ENCODE measurements at places on chromosomes 7 and 10. TPM values are rescaled to one million over a fixed set of nuclear protein-coding genes. Genes with fewer than 3 reads are reported as not detected.

- H3K36me3 ChIP-seq, result peaks cover 75% of the 10 kb centered on the region
- no peaks in the 10 kb centered on the region for H3K4me1 ChIP-seq
- H3K27me3 ChIP-seq, result no peaks in the 10 kb centered on the region
Observed at GRCh38 chr7:257647-257992, 32.4 kb upstream of the FOXL3 start.

- DNase-seq, result no peak
- H3K4me1 ChIP-seq, result peaks cover 20% of the 10 kb centered on the region
- no peak overlapping the region for H3K4me3 ChIP-seq
- no peak overlapping the region for H3K27ac ChIP-seq
- H3K27me3 ChIP-seq, result no peaks in the 10 kb centered on the region
- H3K36me3 ChIP-seq, result peaks cover 28% of the 10 kb centered on the region
Observed at GRCh38 chr7:1024331-1024841, 20.0 kb upstream of the GPR146 start.

- H3K4me3 ChIP-seq, result no peak overlapping the region
- H3K4me1 ChIP-seq, result no peaks in the 10 kb centered on the region
- no peaks in the 10 kb centered on the region for H3K27me3 ChIP-seq
Observed at GRCh38 chr10:99852481-99853213, 70.2 kb downstream of the ABCC2 start.

Gene NPC1L1
- total RNA-seq, result not detected

DNA sequence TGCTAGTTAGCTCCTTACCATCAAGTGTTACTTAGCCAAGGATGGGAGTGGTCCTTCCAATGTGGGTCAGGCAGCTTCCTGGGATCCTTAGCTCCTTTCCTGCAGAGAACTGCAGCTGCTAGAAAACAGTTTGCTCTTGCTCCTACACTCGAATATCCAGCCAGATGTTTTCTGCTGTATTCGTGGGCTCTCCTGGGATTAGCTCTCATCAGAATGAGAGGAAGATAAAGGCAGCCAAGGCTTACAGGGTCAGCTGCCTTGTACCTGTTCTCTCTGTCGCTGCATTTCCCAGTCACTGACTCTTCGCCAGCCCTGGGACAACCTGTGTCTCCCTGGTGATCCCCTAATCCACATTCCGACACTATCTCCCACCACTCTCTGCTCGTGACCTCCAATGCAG, 29.0 kb downstream of the NEUROD6 start:
- H3K4me3 ChIP-seq, result no peak overlapping the region
- no peak for DNase-seq
- no peaks in the 10 kb centered on the region for H3K27me3 ChIP-seq
- no peaks in the 10 kb centered on the region for H3K36me3 ChIP-seq

GRCh38 chr10:119030421-119031250, 1.1 kb downstream of the NANOS1 start:
- H3K27me3 ChIP-seq, result no peaks in the 10 kb centered on the region
- H3K4me1 ChIP-seq, result peaks cover 14% of the 10 kb centered on the region
- H3K36me3 ChIP-seq, result peaks cover 19% of the 10 kb centered on the region
- no peak overlapping the region for H3K27ac ChIP-seq
- DNase-seq, result peak; percentile 92

Gene ATP5MK
- 7.3 TPM for total RNA-seq

GRCh38 chr10:6162589-6163356, 40.0 kb upstream of the PFKFB3 start:
- peaks cover 25% of the 10 kb centered on the region for H3K4me1 ChIP-seq
- no peak for DNase-seq
- peak overlapping the region; percentile 94 for H3K27ac ChIP-seq
- no peaks in the 10 kb centered on the region for H3K36me3 ChIP-seq
- peak overlapping the region; percentile 80 for H3K4me3 ChIP-seq
- H3K27me3 ChIP-seq, result no peaks in the 10 kb centered on the region

GRCh38 chr10:62632071-62632809, 172.3 kb upstream of the ADO start:
- peak; percentile 66 for DNase-seq
- H3K4me3 ChIP-seq, result no peak overlapping the region
- no peaks in the 10 kb centered on the region for H3K36me3 ChIP-seq
- peak overlapping the region; percentile 72 for H3K27ac ChIP-seq
- no peaks in the 10 kb centered on the region for H3K4me1 ChIP-seq
- H3K27me3 ChIP-seq, result no peaks in the 10 kb centered on the region

Gene TEX47
- total RNA-seq, result not detected

GRCh38 chr7:130400120-130400572, 19.9 kb downstream of the CPA1 start:
- H3K27ac ChIP-seq, result peak overlapping the region; percentile 18
- no peak overlapping the region for H3K4me3 ChIP-seq
- H3K4me1 ChIP-seq, result peaks cover 13% of the 10 kb centered on the region
- DNase-seq, result no peak
- H3K36me3 ChIP-seq, result peaks cover 6% of the 10 kb centered on the region

DNA sequence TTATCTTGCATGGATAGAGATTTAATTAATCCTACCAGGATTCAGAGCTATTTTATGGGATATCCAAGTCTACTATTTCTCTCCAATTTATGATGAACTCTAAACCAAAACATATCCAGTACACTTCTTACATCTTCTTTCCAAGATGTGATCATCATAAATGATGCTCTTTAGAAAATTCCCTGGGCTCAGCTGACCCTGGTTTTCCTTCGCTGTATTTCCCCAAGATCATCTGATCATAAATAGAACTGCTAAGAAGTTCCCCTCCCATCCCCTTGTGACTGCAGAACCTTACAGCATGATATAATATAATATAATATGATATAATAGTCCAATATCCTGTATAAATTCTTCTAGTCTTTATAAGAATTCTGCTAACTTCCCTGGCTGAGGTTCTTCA, 114.6 kb upstream of the LYZL2 start:
- H3K27me3 ChIP-seq, result no peaks in the 10 kb centered on the region
- no peak overlapping the region for H3K4me3 ChIP-seq
- no peaks in the 10 kb centered on the region for H3K36me3 ChIP-seq
- no peaks in the 10 kb centered on the region for H3K4me1 ChIP-seq
- DNase-seq, result no peak

Gene NKX2-3
- total RNA-seq, result not detected

DNA sequence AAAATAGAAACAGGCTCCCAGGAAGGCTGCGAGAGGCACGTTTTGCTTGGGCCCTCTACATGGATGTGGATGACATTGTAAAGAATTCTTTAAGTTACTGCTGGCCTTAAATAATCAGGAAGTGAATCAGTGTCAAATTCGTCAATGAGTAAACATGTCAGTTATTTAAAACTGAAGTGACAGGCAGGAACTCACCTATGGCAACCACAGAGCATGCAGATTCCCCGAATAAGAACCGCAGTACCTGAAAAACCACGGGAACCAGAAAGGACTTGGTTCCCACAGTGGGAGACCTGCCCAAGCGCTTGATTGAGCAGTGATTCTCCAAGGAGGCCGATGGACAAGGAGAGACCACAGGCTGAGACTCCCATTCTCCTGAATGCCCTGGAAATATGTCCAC, 351.2 kb upstream of the AKR1E2 start:
- no peaks in the 10 kb centered on the region for H3K36me3 ChIP-seq
- H3K27me3 ChIP-seq, result no peaks in the 10 kb centered on the region
- H3K27ac ChIP-seq, result no peak overlapping the region
- no peak overlapping the region for H3K4me3 ChIP-seq
- H3K4me1 ChIP-seq, result no peaks in the 10 kb centered on the region

DNA sequence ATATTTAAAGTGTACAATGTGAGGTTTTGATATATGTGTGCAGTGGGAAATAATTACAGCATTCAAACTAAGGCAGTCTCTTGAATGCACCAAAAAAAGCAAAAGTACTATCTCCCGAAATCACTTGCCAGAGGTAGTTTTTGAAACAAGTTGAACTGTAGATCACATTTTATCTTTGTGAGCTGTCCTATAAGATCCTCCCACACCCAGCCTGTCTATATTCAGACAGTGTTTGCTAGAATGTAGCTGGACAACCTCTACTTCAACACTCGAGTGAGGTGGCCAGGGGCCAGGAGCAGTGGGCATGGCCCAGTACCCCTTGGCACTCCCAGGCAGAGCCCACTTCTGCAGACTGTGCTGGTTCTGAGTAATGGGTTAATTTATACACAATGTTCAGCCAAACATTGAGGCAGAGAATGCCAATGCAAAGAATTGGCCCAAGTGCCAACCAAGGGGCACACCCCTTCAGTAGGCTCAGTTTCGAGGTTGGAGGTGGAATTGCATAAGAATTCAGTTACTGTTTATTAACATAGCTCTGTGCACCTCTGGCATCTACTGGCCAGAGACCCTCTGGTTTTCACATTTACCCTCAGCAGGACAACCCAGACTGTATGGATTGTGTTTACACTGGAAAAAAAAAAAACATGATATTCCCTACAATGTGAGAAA, 70.5 kb downstream of the AHR start:
- peak overlapping the region; percentile 59 for H3K27ac ChIP-seq
- no peaks in the 10 kb centered on the region for H3K27me3 ChIP-seq
- peaks cover 34% of the 10 kb centered on the region for H3K4me1 ChIP-seq
- H3K36me3 ChIP-seq, result no peaks in the 10 kb centered on the region
- no peak overlapping the region for H3K4me3 ChIP-seq

DNA sequence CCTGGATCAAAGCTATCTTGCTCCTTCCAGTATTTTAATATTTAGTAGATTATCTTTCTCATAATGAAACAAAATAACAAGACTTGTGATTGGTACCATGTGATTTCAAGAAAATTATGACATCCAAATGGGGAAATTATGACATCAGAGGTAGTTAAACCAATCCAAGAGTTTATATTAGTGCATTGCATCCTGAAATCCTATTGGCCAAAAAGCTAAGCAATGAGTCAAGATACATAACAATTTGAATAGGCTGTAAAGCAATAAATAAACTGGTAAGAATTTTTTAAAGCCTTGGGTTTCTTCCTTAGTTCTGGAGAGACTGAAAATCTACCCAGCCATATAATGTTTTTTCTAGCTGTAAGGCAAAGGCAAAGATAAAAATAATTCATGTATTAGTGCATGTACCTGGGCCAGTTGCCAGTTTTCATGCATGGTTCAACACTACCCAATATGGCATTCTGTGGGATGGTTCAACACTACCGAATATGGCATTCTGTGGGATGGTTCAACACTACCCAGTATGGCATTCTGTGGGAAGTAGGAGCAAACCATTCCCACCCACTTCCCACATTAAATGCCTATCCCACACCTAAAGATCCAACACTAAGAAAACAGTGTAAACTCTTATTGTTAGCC, at the start of gene RNF148:
Gene RNF148 (minus strand): TSS at position 51 of the 639 bp plus-strand sequence. CDS start 172 bp downstream, outside the sequence.
- H3K27me3 ChIP-seq, result no peaks in the 10 kb centered on the region
- no peaks in the 10 kb centered on the region for H3K4me1 ChIP-seq
- H3K27ac ChIP-seq, result no peak within 1 kb of the TSS
- H3K36me3 ChIP-seq, result no peaks in the 10 kb centered on the region

DNA sequence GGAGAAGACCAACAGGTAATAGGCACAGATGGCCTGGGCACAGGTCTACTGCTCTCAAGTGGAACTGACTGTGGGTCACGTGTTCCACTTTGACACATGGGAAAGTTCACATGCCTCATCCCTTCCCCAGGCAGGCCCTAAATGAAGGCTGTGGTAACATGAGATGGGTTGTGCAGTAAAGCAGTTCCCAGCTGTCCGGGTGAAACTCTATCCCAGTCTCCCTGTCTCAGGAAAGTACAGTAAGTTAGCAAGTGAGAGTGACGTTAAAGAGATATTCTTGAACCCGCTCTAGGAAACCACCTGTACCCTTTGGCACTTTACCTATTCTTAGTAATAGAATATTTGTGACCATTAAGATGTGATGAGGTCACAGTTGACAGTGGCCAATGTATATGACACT, 343.7 kb upstream of the AOAH start:
- H3K4me1 ChIP-seq, result no peaks in the 10 kb centered on the region
- no peak for DNase-seq
- H3K36me3 ChIP-seq, result no peaks in the 10 kb centered on the region
- no peak overlapping the region for H3K4me3 ChIP-seq

DNA sequence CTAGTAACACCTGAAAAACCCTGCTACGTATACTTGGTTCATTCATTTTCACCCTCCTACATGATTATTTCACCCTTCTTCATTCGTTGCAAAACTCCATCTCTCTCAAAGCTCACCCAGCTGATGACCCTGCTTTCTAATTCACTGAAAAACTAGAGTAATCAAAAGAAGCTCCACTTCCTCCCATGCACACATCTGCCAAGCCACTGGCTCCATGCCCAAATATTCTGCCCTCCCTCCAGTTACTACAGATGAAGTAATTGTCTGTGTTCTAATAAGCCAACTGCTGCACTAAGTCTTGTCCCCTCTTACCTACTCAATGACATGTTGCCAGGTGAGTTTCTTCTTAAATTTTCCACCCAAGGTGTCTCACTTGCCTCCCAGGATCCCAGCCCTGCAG, 96.9 kb upstream of the CCDC71L start:
- no peaks in the 10 kb centered on the region for H3K36me3 ChIP-seq
- no peak overlapping the region for H3K27ac ChIP-seq

Gene PIK3CG
- 8.1 TPM for total RNA-seq

Gene CCAR1
- 41.3 TPM for total RNA-seq

DNA sequence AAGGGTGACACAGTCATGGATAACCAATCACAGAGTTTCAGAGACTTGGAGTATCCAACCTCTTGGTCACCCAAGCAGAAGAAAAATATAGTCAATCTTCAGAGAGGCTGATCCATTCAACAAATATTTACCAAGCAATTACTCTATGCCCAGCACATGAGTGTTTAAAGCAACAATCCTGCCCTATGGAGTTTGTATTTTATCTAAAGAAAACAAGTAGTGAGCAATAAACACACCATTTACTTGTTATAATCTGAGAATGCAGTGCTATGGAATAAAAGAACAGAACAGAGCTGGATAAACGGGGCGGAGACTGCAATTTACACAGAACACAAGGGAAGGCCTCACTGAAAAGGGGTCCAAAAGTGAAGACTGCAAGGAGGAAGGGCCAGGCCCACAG, 63.8 kb downstream of the GRB10 start:
- no peak for DNase-seq
- no peak overlapping the region for H3K4me3 ChIP-seq
- H3K4me1 ChIP-seq, result peaks cover 52% of the 10 kb centered on the region

GRCh38 chr7:110943701-110944345, 147.1 kb upstream of the LRRN3 start:
- H3K27ac ChIP-seq, result no peak overlapping the region
- H3K4me3 ChIP-seq, result no peak overlapping the region
- DNase-seq, result no peak
- H3K36me3 ChIP-seq, result no peaks in the 10 kb centered on the region

Gene ACADSB
- 30.4 TPM for total RNA-seq

- H3K36me3 ChIP-seq, result no peaks in the 10 kb centered on the region
- H3K27ac ChIP-seq, result no peak overlapping the region
- no peak for DNase-seq
- no peaks in the 10 kb centered on the region for H3K27me3 ChIP-seq
Observed at GRCh38 chr7:34603711-34604444, 54.1 kb upstream of the NPSR1 start.

Gene TWIST1
- not detected for total RNA-seq

DNA sequence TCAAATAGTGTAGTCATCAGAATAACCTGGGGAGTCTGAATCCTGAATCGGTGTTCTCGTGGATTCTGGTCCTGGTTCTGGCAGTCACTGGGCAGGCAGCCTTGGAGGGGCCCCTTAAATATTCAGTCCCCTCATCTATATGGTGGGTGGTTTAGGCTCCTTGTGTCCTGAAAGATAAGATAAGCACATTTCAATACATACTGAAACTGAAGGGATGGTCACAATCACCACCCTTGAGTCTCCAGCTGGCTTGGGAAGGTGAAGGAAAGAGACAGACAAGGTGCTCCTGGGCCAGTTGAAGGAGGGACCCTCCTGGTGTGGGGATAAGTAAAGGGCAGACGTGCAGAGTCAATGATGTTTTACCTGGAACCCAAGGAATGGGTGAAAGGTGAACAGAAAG, 146.7 kb downstream of the CXCL12 start:
- H3K27me3 ChIP-seq, result no peaks in the 10 kb centered on the region
- no peak overlapping the region for H3K27ac ChIP-seq
- no peak overlapping the region for H3K4me3 ChIP-seq
- no peaks in the 10 kb centered on the region for H3K36me3 ChIP-seq
- DNase-seq, result no peak

- no peaks in the 10 kb centered on the region for H3K36me3 ChIP-seq
- no peak overlapping the region for H3K27ac ChIP-seq
- no peaks in the 10 kb centered on the region for H3K4me1 ChIP-seq
- DNase-seq, result peak; percentile 82
Observed at GRCh38 chr10:132793871-132794849, 8.2 kb upstream of the NKX6-2 start.
